ENCODE measurements at places on chromosomes 7 and 10.

- peak; percentile 97 for DNase-seq
Measured at GRCh38 chr10:101060951-101061623, 702 bp upstream of the KAZALD1 start.

DNA sequence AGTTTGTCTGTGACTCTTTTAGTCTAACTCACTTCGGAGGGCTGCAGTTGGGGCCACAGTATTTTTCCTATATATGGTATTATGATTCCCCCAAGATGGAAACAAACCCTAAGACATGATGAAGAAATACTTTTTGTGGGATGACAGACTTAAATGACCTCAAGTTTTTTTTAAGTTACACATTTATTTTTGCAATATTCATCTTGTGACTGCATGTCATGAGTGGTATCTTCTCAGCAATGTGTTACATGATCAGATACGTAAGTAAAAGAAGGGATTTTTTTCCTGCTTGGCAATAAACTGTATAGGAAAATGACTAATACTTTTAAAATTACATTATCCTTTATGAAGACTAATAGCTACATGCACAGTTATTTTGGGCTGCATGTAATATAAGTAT lies 57.8 kb downstream of the OR13A1 start:
- DNase-seq, result no peak

DNA sequence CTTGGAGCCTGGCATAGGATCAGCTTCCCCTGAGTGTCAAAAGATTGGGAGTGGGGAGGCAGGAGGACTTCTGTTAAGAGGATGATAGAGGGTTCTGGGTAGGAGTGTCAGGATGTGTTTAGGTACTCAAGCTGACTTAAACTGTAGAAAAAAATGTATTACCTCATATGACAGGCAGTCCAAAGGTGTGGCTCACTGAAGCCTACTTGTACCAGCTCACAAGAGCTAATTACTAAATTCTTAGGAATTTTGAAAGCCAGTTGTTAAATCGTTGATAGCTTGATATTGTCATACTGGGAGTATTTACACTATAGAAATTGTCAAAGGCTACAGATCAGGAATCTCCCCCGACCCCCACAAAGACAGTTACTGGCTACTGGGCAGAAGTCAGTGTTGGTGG lies 32.1 kb downstream of the FAS start:
- no peak for DNase-seq

DNA sequence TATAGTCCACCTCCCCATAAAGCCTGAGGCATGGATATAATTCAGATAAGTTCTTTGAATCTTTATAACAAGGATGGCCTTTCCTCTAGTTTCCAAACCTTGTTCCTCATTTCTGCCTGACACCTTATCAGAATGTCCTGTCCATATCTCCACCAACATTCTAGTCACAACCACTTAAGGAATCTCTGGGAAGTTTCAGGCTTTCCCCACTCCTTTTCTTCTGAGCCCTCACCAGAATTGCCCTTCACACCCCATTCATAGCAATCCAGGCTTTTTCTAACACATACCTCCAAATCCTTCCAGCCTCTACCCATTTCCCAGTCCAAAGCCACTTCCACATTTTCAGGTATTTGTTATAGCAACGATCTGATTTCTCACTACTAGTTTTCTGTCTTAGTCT lies 18.0 kb upstream of the DIP2C start:
- DNase-seq, result no peak

DNA sequence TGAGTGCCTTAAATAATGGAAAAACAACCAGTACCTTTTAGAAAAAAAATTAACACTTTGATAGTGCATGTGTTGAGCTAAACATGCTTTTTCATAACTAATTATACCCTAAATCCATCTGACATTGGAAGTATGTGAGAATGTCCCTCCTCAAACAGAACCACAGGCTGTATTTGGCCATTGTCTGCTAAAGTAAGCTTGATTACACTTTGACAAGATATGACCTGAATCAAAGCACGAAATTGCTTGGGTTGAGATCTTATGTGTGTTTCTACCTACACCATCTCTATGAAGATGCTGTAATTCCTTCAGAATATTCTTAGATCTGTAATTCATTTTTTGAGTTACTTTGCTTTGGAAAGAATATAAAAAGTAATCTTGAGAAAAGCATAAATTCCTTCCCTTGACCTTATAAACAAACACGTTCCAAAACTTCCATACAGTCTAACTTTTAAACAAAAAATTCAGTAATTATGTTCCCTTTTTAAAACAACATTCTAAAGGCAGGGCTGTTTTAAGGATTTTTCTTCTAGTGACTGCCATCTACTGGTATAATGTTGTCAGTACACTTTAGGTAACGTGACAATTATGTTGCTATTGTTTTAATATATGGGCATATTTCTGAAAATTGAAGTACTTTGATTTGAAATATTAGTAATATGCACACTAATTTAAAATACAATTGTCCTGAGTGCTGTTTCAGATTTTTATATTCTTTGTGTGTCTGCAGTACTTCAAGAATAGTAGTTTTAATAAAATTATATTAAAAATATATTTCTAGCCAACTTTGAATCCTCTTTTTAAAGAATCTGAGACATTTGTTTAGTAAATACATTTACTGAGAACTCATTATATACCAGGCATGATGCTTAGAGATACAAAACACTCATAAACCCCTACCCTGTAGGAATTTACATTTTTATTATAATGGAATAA lies 20.9 kb downstream of the CD36 start:
- DNase-seq, result peak; percentile 79

DNA sequence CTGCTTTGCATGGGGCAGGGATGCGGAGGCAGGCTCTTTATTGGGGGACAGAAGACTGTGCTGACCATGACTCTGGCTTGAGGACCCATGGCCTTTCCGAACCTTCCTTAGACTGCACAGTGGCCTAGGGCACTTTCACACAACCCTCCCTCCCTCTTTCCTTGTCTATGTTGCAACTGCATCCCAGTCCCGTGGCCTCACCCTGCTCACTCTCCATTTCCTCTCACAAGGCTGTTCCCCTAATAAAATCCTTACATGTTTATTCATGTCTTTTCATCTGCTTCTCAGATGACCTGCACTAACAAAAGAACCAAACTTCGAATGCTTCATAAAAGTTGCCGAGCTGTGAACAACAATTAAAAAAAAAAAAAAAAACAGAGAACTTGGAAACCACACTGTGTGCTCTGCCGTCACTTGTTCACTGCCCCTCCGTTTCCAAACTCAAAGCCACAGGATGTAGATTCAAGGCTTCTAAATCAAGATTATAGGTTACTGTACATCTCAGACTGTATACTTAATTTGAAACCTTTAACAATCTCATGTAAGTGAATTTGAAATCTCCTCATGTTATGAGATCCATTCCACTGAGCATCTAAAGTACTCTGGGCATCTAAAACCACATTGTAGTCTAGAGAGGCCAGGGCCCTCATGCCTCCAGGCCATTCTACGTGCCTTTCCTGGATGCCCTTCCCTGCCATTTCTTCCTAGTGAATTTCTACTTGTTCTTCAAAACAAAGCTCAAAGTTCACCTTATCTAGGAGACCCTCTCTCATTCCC lies 265.9 kb downstream of the SNX13 start:
- DNase-seq, result peak; percentile 60

DNA sequence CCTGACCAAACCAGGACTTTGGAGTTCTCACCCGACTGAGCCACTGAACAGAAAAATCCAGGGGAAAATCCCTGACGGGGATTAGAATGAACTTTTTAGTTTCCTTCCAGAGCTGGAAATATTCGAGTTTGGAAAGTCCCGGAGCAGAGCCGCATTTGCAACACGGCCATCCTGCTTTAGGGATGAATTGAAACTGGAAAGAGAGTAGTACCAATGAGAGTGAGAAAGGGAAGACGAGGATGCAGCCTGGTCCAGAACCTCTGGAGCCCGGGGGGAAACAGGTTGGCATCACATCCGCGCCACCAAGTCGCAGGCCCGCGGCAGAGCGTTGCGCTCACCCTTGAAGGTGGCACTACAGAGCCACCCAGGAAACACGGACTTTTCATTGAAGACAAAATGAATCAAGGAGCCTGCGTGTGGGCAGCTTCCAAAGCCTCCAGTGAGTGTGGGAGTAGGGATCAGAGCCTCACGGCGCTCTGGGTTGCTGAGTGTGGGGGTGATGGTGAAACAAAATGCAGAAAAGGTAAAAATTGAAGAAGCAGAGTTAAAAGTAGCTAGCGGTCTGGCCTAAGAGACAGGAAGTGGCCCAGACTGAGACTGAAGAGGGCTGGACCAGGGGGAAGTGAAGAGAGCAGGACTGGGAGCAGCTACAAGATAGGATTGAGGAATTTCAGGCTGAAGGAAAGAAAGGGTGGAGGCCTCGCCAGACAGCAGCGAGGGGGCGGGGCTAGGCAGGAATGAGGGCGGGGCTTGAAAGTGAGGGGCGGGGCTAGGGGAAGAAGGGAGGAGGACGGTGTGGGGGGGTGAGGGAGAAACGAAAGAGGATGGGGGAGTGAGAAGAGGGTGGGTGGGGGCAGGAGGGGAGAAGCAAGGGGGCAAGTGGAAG lies 1.8 kb downstream of the SMURF1 start:
- DNase-seq, result peak; percentile 48

DNA sequence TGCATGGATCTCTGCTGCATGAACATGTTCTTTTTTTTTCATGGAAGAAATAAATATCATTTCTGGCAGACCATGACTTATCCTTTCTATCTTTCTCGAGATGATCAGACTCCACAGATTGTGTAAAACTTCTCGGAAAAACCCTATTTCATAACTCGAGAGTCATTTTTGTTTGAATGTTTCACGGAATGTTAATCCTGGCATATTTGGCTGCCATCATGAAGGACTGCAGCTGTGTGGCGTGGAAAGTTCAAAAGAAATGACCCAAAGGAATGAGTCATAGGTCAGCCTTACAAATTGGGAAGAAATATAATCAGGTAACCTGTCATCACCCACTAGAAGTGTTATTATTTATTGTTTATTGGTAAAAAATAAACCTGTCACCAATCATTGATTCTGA lies 566.8 kb downstream of the SDK1 start:
- no peak for DNase-seq

GRCh38 chr10:59181668-59182067 lies 5.2 kb downstream of the PHYHIPL start:
- DNase-seq, result peak; percentile 52

GRCh38 chr10:131892806-131893675 lies 7.8 kb upstream of the PPP2R2D start:
- DNase-seq, result no peak

Measured in hematopoietic multipotent progenitor cell treated with erythropoietin and hydrocortisone succinate and interleukin-3 and kit ligand, for 4 days (in vitro differentiated cells).